ENCODE measurements at places on chromosomes 5 and 9.

GRCh38 chr9:70080481-70081119, 37.0 kb downstream of the MAMDC2 start:
- no peak overlapping the region for H3K4me3 ChIP-seq
- no peak overlapping the region for H3K27ac ChIP-seq
- DNase-seq: no peak
- no peaks in the 10 kb centered on the region for H3K4me1 ChIP-seq
- H3K36me3 ChIP-seq: no peaks in the 10 kb centered on the region

DNA sequence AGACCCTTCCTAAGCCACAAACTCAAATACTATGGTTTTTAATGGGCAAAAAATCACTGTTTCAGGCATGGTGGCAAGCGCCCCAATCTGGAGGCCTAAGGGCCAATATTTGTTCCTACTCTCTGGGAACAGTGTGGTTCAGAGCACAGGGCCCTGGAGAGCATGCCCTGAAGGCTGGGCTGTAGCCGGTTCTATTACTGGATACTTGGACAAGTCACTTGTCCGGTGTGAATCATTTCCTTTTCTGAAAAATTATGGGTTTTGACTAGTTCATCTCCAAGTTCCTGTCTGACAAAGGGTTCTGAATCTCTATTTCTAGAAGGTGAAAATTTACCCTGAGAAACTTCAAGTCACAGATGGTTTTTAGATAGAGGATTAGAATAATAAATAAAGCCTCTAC, 75.0 kb downstream of the OTULIN start:
- H3K4me3 ChIP-seq: no peak overlapping the region
- H3K4me1 ChIP-seq: no peaks in the 10 kb centered on the region
- H3K27ac ChIP-seq: no peak overlapping the region
- DNase-seq: no peak

- no peak overlapping the region for H3K4me3 ChIP-seq
- no peaks in the 10 kb centered on the region for H3K36me3 ChIP-seq
- H3K4me1 ChIP-seq: no peaks in the 10 kb centered on the region
Measured at GRCh38 chr9:78127279-78128225, 95.9 kb upstream of the GNAQ start.

GRCh38 chr9:113918697-113919350, 42.7 kb downstream of the ZNF618 start:
- no peaks in the 10 kb centered on the region for H3K27me3 ChIP-seq
- no peak overlapping the region for H3K27ac ChIP-seq
- no peaks in the 10 kb centered on the region for H3K4me1 ChIP-seq
- H3K4me3 ChIP-seq: no peak overlapping the region

GRCh38 chr5:122985954-122986721, 50.4 kb downstream of the PPIC start:
- DNase-seq: no peak
- no peaks in the 10 kb centered on the region for H3K27me3 ChIP-seq
- no peaks in the 10 kb centered on the region for H3K36me3 ChIP-seq
- no peak overlapping the region for H3K27ac ChIP-seq
- H3K4me1 ChIP-seq: no peaks in the 10 kb centered on the region

- no peaks in the 10 kb centered on the region for H3K36me3 ChIP-seq
- no peaks in the 10 kb centered on the region for H3K27me3 ChIP-seq
- no peaks in the 10 kb centered on the region for H3K4me1 ChIP-seq
- DNase-seq: no peak
- H3K4me3 ChIP-seq: no peak overlapping the region
Measured at GRCh38 chr5:53877243-53877642, 316.8 kb downstream of the NDUFS4 start.

DNA sequence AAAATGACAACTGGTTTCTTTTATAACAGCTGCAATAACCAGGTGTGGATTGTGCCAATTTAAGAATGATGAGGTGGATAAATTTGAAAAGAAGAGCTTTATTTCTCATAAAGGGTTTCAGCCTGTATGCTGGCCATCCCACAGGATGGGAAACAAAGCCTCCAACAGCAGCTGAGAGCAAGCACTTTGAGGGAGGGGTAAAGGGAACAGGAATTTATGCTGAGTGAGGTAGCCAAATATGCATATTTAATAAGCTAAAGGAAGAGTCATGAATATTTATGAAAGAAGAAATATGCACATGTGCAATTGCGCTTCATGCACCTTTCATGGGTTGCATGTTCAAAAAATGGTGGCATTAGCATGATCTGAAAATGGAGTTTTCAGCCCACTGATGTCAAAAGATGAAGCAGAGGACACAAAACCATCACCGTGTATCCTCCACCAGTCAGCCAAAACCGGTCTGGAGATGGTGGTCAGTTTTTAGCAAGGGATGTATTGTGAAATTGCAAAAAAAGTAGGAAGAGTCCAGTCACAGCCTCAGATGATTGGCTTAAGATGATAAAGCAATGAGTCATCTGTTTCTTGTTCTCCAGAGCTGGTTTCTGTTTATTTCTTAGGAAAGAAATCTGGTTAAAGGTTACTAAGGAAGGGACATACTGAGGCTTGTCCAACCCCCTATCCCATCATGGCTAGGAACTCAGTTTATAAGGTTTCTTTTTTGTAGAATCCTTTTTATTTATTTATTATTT, 47.9 kb downstream of the DEPDC1B start:
- H3K36me3 ChIP-seq: no peaks in the 10 kb centered on the region
- H3K4me3 ChIP-seq: no peak overlapping the region
- DNase-seq: no peak

GRCh38 chr5:22678886-22679285, 174.3 kb downstream of the CDH12 start:
- no peaks in the 10 kb centered on the region for H3K27me3 ChIP-seq
- no peaks in the 10 kb centered on the region for H3K4me1 ChIP-seq
- no peak overlapping the region for H3K4me3 ChIP-seq
- no peak for DNase-seq
- no peak overlapping the region for H3K27ac ChIP-seq

- H3K27me3 ChIP-seq: no peaks in the 10 kb centered on the region
- no peaks in the 10 kb centered on the region for H3K4me1 ChIP-seq
- H3K4me3 ChIP-seq: no peak overlapping the region
- H3K27ac ChIP-seq: no peak overlapping the region
Measured at GRCh38 chr5:57437976-57438805, 44.4 kb downstream of the ACTBL2 start.
